ENCODE measurements at places on chromosomes 6 and 20.

- no peak for DNase-seq
These were observed 138.0 kb downstream of the NFATC2 start for GRCh38 chr20:51404297-51405060.

- DNase-seq: no peak
These were observed 20.7 kb downstream of the METTL24 start for GRCh38 chr6:110337486-110337885.

- no peak for DNase-seq
These were observed 40.1 kb upstream of the AKIRIN2 start for GRCh38 chr6:87742106-87742505.

DNA sequence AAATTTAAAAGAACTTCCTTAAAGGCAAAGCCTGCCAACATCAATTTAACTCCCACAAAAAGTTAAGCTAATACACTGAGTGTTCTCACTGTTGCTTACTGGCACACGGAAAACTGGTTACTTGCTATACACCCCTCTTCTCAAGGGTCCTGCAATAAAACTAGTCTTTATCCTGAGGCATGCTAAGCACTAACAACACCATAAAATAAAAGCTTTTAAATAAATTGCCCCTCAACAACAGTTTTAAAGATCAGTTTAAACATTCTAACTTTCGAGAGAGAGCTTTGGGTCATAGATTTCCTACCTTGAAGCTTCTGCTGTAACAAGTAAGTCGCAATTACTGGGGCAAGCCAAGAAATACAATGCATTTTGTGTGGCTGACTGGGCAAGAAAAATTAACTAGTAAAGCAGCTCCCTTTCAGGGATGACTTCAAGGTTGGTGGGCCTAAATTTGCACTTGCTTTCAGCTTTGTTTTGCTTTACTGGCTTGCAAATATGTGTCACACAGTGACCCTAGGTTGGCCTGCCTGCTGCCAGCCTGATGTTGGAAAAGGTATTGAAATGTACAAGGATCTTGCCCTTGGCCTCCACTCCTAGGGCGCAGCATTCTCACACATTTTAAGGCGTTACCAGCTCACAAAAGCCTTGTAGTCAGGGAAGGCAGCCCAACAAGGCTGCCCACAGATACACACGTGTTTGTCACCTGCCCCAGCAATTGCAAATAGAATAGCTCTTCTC is 4.0 kb upstream of the HEY2 start:
- no peak for DNase-seq

- DNase-seq: no peak
These were observed 4.2 kb downstream of the ADTRP start for GRCh38 chr6:11774426-11774825.

- DNase-seq: no peak
These were observed 134.4 kb upstream of the CST7 start for GRCh38 chr20:24814556-24815195.

DNA sequence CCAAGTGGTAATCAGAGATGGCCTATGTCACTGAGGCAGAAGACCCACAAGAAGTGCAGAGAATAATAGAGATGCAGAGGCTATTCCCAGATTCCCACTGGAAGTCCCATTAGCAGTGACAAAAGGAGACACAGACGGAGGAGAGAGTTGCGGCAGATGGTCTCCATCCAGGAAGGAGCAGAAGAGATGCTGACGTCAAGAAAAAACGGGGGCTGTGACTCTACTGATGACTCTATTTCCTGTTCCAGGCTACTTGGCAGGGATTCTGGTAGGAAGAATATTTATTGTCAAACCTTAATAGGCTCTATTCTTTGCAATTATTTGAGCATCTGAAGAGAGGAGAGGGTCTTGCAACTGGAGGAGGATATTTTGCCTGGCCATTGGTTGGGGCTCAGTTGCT is 246.0 kb upstream of the ECI2 start:
- DNase-seq: peak; percentile 21

DNA sequence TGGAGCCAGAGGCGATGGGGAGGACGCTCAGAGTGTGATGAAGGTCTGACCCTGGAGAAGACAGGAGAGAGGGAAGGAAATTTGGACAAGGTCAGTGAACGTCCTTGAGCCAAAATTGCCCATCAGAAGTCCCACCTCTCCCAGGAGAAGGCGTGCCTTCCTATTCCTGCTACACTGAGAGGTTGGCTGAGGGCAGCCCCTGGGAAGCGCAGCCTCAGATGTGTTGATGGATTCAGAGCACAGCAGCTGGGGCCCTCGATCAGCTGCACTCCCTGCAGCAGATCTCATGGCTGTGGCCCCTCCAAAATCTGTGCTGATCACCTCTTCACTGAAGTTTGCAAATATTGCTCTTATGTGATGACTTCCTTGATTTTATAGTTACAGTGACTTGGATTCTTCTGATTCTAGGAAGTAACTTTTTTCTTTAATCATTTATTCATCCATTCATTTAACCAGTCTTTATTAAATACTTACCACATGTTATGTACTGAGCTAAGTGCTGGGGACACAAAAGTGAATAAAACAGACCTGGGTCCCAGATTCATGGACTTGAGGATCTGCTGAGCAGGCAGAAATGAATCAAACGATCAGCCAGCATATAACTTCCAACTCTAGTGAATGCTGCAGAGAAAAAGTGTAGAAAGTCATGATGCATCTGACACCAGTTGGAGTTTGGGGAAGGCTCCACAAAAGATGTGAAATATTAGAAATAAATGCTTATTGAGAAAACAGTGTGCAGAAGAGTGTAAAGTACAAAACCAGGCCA is 69.6 kb upstream of the ARMC2 start:
- DNase-seq: no peak

DNA sequence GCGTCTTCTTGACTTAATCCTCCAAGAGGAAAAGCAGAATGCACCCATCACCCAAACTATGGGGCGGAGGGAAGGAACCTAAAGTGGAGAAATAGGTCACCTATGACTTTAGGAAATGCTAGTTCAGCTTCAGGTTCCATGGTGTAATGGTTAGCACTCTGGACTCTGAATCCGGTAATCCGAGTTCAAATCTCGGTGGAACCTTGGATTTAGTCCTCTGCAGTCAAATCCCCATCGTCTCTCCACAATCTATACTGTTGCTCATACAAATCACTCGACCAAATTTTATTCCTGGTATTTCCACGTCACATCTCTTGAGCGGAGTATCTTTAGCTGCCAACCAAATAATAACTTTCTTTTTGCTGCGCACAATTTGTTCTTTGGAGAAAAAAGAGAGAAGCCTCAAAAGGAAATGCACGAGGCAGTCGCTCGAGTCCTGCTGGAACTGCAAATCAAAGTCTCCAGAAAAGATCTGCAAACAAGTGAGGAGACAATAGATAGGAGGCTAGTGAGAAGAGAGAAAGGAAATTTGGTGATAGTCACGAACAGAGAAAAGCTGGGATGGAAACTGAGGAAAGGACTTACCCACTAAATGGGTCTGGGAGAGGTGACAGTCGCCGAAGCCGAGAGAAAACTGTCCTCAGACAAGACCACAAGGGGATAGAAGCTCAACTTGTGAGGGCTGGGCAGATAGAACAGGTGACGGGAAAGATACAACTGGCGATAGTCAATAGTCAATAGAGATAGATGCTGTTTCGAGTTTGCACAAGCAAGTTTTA is 16.6 kb downstream of the POM121L2 start:
- DNase-seq: peak; percentile 74

- no peak for DNase-seq
These were observed 7.9 kb upstream of the ZSCAN12 start for GRCh38 chr6:28407401-28407800.

GRCh38 chr6:79010422-79010821 is 67.6 kb downstream of the PHIP start:
- no peak for DNase-seq

DNA sequence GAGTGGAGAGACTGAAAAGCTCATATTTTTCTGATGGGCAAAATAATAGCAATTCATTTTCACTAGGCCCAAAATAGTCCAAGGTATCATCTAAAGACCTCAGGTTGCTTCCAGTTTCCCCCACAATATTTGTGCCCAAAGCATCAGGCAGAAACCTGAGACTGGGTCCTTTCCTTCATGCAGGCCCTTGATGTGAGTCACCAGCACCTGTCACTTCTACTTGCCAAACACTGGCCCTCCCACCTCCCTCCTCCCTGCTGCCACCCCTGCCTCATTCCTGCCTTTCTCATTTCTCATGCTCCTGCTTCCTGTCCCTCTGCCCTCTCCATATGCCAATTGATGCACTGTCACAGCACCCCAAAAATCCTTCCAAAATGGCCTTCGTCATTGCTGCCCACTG is 230.4 kb upstream of the CST7 start:
- DNase-seq: no peak
